Hematopoietic multipotent progenitor cell treated with erythropoietin and hydrocortisone succinate and interleukin-3 and kit ligand, for 8 days (in vitro differentiated cells): ENCODE measurements at places on chromosomes 4 and X.

DNA sequence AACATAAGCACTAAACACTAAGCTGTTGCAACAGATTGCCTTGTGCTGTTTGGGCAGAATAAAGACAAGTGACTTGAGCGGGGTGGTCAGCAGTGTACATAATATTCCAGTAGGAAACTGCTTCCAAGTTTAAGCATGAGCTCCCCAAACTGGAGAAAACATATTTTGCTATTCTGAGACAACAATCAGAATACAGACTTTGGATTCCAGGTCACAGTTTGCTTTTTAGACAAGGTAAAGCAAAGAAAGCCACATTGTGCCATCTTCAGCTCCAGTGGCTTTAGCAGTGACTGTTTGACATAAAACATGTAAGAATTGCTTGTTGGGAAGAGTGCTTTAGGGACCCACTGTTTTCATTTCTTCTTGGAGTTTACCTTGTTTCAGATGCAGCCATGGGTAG is 136.0 kb downstream of the FNIP2 start:
- DNase-seq: no peak

DNA sequence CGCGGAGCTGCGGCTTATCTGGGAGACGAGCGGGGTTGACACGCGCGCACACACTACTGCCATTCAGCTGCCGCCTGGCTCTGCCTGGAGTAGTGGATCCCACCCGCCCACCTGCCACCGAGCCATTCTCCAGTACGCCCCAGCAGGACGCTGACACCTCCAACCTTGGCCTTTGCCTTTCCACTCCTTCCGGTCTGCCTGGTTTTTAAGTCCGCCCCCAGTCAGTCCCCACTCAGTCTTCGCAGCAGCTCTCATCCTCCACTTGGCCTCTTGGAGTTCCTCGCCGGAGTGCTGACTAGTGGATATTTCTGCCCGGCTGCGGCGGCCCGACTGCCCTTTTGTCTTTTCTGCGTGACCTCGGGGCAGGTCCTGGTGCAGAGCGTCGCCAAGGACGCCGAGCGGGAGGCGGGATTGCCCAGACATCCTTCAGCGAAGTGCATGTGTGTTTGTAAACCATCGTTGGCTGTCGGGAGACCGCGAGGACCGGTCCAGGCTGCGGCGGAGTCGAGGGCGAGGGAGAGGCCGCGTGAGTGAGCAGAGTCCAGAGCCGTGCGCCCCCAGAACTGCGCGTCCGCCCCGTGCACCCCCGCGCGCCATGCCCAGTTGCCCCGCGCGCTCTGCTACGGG is 1.1 kb downstream of the SLIT2 start:
- no peak for DNase-seq

GRCh38 chr4:111037591-111038360 is 414.9 kb upstream of the PITX2 start:
- DNase-seq: no peak

DNA sequence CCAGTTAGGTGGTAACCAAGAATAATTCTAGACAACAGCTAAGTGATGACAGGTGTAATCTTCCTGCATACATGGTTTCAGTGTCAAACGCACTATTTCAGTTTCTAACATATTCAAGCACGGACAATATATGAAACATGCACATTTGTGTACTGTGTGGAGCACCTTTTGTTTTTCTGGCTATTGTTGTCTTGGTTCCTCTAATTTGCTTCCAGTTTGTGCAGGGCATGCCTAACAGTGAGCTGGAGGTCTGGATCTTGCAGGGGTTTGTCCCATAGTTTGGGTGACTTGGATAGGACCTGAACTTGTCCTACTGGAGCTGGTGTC is 70.5 kb upstream of the TBC1D9 start:
- no peak for DNase-seq

DNA sequence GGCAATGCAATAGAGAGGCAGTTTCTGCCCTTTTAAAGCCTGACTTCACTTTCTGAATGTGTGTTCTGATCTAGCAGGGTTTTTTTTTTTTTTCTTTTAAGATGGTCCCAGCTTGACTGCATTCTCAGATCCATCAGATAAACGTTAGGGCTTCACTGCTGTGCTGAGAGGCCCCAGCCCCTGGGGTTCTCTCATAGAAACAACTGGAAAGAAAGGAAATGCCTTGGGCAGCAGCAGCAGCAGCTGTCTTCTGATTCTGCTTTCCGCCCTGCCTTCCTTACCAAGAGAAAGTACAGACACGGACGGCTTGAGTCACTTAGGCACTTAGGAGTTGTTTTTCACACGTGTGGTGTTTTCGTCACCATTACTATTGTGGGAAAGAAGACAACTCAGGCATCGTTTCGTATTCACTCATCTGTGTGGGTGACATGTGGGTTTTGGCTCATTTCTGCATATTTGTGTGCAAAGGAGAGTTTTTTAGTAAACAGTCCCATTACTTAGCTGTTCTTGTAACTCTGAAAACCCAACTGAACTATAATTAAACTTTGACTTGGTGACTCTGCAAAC is 172.0 kb downstream of the PTTG2 start:
- no peak for DNase-seq

DNA sequence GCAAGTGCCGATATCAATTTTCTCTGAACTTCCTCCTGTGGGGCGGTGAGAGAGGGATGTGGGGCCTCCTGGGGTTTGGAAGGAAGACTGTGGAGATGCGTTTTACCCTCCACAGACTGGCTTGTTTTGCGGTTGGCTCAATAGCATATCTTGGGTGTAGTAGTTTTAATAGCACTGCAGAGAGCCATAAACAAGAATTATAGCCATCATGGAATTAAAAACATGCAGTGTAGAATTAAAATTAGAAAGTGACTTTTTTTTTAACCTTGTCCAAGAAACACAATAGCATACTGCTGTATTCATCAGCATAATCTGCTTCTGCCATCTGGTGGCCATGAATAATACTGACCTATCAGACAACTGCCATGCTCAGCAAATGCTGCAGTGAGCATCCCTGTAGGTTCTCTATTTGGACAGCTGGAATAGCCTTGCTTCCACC is 47.3 kb upstream of the SCML1 start:
- DNase-seq: peak; percentile 38

DNA sequence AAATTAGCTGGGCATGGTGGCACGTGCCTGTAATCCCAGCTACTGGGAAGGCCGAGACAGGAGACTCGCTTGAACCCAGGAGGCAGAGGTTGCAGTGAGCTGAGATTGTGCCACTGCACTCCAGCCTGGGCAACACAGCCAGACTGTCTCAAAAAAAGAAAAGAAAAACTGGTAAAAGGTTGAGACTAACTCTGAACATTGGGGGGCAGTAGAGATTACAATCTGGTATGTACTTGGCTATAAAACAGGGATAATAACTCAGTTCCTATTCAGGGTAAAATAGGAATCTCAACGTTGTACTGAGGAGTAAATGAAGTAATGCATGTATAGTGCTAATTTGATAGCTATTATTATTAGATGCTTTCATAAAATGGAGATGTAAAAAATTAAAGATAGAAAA is 12.5 kb upstream of the KLF8 start:
- DNase-seq: peak; percentile 23

- no peak for DNase-seq
Measured at GRCh38 chr4:137881641-137882040, 349.3 kb upstream of the PCDH18 start.

DNA sequence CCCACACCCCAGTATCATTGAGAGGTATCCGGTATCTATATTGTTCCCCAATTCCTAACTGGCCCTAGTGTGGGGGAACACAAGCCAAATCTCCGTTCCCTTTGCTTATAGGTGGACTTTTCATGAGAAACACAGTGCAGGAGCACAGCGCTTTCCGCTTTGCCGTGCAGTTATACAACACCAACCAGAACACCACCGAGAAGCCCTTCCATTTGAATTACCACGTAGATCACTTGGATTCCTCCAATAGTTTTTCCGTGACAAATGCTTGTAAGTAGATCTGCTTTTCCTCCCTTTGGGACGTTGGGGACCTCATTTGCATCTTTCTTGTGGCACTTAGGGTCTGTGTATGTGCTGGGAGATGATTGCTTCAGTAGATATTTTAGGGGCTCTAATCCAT is 1.6 kb downstream of the GRIA3 start:
- DNase-seq: no peak

- no peak for DNase-seq
Measured at GRCh38 chr4:185576962-185577950, 41.9 kb upstream of the PDLIM3 start.

- DNase-seq: no peak
Measured at GRCh38 chr4:87895964-87896621, 63.3 kb downstream of the MEPE start.

- no peak for DNase-seq
Measured at GRCh38 chr4:106172861-106173260, 143.1 kb downstream of the TBCK start.
